ENCODE measurements at places on chromosomes 1 and 21.

DNA sequence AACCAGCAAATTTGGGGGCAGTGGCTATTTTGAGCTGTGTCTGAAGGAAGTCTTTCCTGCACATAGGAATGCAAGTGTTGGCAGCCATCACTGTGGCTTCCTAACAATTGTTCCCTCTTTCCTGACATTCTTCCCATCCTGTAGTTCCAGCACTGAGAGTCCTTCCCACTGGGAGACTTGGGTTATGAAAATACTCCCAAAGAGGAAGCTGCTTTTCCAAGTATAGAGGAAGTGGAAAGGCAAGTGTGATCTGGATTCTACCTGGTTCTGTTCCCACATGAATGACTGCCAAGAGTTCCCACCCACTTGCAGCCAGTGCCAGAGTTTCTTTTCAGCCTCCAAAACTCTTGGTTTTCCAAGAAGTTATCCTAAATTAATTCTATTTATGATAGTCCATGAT, 98.5 kb upstream of the CD53 start:
- no peak for DNase-seq

DNA sequence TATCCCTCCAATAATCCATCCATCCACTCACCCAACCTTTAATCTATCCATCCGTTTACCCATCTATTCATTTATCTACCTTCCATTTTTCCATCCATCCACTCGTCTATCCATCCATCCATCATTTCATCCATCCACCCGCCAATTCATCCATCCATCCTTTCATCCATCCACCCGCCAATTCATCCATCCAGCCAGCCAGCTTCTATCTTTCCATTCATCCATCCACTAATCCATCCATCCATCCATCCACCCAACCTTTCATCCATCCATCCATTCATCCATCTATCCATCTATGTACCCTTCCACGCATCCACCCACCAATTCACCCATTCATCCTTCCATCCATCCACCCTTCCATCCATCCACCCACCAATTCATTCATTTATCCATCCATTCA, 10.5 kb upstream of the CASZ1 start:
- no peak for DNase-seq

- no peak for DNase-seq
Observed at GRCh38 chr1:906600-907420, 16.9 kb upstream of the SAMD11 start.

GRCh38 chr1:192903142-192903541, 94.3 kb downstream of the RGS2 start:
- no peak for DNase-seq

DNA sequence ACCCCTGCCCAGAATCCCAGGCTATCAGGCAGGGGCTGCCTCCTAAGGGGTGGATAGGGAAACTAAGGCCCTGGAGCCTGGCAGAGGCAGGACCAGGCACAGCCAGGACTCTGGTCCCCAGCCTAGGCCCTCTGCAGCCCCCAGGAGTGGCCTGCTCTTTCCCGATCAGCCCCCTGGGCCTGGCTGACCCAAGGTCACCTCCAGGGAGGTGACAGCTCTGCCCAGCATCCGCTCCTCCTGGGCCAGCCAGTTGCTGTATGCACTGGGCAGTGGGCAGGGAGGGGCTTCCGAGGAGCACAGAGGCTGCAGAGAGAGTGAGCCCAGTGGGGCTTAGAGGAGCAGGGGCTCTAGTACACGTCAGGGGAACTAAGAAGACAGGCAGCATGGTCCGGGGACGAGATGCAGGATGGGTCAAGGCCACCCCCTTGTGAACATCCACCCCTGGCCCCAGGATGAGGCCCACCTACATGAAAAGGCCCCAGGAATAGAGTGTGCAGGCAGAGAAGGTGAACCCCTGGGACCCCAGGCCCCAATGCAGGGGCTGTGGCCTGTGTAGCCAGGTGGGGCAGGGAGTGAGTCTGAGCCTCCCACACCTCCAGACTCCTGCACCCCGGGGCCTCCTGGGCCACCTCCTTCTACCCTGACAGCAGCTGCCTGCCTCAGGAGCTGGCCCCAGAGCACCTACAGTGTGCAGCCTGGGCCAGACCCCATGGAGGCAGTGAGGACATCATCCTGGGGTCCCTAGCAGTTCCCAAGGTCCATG, 32.8 kb downstream of the WNT9A start:
- DNase-seq = no peak
